Liver (tissue), 10 donors: ENCODE measurements at places on chromosomes 2 and 18.

DNA sequence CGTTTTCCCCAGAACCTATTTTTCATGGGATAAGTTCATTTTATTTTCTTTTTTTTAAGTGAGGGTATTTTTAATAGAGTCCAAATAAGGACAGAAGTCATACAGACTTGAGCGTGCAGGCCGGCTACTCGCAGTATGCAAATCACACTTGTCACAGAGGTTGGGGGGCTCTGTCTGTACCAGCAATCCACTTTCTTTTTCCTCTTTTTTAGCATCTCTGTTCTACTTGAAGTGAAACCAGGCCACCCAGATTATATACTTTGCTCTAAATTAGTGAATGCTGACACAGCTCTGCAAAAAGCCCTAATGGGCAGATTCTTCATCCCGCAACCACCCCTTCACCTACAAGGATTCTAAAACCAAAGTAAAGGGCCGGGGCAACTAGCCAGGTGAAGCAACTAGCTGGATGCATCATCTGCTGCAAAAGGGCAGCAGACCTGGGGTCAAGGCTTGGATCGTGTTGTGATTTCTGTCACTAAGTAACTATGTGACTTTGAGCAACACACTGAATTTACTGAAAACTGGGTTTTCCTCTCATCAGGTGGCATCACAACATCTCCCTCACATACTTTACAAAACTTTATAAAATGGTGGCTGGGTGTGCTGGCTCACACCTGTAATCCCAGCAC, 18.4 kb downstream of the KDSR start:
- DNase-seq: no peak

- DNase-seq: no peak
Measured at GRCh38 chr18:62693659-62694058, 21.7 kb upstream of the PHLPP1 start.

DNA sequence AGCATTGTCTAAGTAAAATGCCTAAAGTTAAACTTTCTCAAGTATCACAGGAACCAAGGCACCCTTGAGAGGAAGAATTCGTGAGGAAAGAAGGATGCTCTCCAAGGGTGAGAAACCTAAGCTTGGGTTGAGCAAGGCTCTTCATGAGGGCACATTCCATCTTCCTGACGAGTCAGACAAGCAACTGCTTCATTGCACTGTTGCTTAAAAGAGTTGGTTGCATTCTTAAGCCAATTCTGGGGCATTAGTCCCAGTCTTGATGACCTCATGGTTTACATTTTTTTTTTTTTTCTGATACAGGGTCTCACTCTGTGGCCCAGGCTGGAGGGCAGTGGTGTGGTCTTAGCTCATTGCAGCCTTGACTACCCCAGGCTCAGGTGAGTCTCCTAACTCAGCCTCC, 237.5 kb downstream of the ACTR3 start:
- no peak for DNase-seq

DNA sequence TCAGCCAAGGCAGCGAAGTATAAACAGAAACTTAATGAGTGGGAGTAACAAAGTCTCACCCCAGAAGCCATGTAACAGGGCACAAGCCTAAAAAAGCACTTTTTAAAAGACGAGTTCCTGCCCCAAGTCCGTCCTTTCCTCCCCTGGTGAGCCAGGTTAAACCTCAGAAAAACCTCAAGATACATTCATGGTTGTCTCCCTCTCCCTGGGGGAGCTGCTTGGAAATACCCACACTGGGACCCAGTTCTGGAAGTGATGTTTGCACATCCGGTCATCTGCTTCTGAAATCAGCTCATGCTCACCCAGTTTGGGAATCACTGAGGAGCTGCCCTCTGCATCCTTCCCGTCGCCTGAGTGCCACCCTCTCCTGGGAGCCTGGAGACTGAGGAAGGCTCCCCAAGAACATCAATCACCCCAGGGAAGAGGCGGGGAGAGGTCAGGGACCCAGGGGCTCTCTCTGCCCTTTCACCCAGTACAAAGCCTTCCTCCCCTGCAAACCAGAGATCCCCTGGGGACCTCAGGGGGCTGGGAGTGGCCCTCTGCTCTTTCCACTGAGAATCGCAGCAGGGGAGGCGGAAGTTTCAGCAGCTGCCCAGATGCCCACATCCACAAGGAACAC, 150.6 kb upstream of the AGAP1 start:
- no peak for DNase-seq

DNA sequence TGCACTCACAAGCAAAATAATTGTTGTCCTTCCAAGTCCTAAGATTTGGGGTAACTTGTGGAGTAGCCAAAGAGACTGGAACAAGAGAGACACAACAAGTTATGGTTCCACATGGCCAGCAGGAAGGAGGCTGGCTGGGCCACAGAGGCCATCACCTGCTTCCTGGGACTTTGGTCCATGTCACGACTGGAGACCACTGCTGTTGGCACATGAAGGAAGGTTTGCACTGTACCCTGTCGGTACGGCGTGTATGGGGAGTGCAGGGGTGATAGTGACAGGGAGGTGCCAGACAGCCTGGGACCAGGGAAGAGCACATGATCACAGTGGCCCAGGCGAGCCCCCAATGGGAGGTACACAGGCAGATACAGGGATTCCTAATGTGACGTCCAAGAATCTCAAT, 15.5 kb downstream of the SLC66A2 start:
- no peak for DNase-seq
